ENCODE measurements at places on chromosomes 12 and 14.

- no peak for DNase-seq
These were observed 217.1 kb downstream of the EXOC5 start for GRCh38 chr14:57051633-57052032.

DNA sequence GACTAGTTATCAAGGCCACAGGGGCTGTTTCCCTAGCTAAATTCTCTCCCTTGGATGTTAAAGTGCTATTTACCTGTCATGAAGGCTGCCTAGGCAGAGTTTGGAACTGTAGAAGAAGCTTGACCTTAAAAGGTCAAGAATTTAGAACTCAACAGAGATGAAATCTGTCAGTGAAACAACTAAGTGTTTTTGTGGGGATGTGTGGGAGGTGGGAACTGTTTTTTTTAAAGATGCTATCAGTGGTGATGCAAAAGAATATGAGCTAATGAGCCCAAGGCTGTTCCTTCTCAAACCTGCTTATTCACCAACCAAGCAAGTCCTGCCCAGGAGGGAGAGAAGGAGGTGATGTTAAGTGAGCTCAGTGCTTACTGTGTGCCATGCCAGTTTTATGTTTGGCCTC, 40.8 kb upstream of the POC1B start:
- DNase-seq = no peak

GRCh38 chr14:76311079-76311758, 64.7 kb upstream of the ESRRB start:
- no peak for DNase-seq

DNA sequence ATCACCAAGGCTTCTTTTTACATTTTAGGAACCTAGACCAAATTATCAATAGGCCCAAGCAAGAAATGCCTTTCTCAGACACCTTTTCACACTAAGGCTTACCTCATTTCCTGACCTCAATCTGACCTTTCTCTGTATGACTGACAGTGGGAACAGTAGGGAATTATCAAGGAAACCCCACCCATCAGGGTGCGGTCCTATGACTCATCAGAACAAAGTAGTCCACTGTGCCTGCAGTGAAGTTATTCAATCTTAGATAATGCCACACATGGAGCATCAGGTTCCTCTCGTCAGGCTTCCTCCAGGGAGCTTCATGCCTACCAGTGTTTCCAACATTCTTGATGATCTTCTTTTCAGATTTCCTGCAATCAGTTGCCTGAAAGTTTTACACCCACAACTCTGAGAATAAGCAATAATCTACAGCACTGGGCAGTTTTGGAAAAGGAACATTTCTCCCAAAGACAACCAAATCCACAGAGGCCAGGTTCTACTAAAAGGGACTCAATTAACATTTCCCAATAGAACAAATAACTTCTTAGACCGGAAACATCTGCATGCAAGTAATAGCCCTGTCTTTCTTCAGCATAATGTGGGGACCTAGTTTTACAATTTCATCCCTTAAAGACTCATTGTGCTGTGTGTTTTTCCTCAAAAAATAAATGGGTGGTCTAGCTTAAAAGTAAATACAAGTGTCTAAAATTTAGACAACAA, 35.9 kb upstream of the TMTC2 start:
- DNase-seq = peak; percentile 27

- no peak for DNase-seq
These were observed 49.7 kb downstream of the DAAM1 start for GRCh38 chr14:59238216-59238615.

Measured in HFF-Myc (cell line).